ENCODE measurements at places on chromosomes 7 and 10.

- no peak for DNase-seq
These were observed 29.6 kb upstream of the ICA1 start for GRCh38 chr7:8291397-8292141.

- DNase-seq = no peak
These were observed 145.6 kb upstream of the NPY start for GRCh38 chr7:24138343-24138742.

GRCh38 chr10:114565066-114565465 lies 93.0 kb downstream of the ABLIM1 start:
- DNase-seq = no peak

- peak; percentile 48 for DNase-seq
These were observed 17.7 kb upstream of the TTYH3 start for GRCh38 chr7:2613931-2614600.

- no peak for DNase-seq
These were observed 182.0 kb downstream of the TCERG1L start for GRCh38 chr10:131129544-131129943.
